CD14-positive monocyte (primary cell): ENCODE measurements at places on chromosomes 13 and 19.

DNA sequence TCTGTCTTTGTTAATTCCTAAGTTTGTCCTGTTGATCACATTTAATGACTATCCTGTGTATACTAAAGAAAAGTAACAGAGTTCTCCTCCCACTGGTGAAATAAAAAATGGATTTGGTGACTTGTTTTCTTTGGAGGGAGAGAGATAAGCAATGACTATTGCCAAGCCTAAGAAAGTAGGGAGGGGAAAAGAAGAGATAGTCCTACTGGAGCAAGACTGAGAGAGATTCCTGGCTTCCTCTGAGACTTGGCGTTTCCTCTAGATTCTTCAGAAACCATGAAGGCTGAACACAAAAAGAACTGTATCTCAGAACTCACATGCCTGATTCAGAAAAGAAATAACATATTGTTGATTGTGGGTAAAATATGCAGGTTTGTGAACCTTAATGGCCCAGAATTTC lies 406.5 kb downstream of the FOXO1 start:
- no peak overlapping the region for H3K27ac ChIP-seq
- no peak overlapping the region for H3K4me3 ChIP-seq
- no peak for DNase-seq
- no peaks in the 10 kb centered on the region for H3K36me3 ChIP-seq

DNA sequence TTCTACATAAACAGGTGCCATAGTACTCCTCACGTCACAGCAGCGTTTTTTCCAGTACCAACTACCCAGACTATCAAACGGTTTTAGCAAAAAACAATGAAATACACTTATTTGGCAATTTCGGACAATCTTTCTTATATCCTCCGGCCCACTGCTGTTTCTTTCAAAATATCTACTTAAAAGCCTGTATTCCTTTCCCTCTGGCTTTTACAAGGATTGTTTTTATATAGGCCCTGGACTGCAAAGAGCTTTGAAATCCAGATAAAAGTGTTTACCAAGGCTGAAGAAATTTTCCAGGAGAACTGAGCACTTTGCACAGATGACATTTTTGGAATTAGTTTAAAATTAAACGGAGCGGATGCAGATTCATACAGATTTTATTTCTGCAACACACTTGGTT lies 255.9 kb upstream of the STARD13 start:
- H3K4me1 ChIP-seq: peaks cover 40% of the 10 kb centered on the region
- no peak overlapping the region for H3K27ac ChIP-seq
- no peaks in the 10 kb centered on the region for H3K27me3 ChIP-seq
- H3K36me3 ChIP-seq: no peaks in the 10 kb centered on the region
- no peak for DNase-seq

GRCh38 chr19:53795019-53795418 lies 29.1 kb downstream of the NLRP12 start:
- DNase-seq: no peak
- H3K36me3 ChIP-seq: peaks cover 74% of the 10 kb centered on the region
- no peak overlapping the region for H3K4me3 ChIP-seq
- H3K27ac ChIP-seq: no peak overlapping the region
- H3K4me1 ChIP-seq: no peaks in the 10 kb centered on the region

DNA sequence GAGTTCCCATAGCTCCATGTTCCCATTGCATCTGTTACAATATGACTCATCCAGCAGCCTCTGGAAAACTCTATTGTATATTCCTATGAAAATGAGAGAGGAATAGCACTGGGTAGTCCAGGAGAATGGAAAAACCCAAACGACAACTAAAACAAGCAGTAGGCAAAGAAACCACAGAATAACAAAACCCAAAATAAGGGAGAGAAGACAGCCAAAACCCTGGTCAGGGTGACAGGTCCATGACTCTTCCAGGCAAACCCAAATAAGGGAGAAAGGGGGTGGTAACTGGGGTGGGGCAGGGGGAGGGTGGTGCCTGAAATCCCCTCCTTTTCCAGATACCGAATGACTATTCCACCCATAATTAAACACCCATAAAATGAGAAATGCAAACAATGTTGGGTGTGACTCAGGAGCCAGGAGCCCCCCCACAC lies 4.0 kb upstream of the ZNF8 start:
- peaks cover 16% of the 10 kb centered on the region for H3K36me3 ChIP-seq
- H3K4me3 ChIP-seq: no peak overlapping the region
- peaks cover 13% of the 10 kb centered on the region for H3K4me1 ChIP-seq

GRCh38 chr13:99078017-99078771 lies 100.3 kb upstream of the DOCK9 start:
- DNase-seq: no peak
- no peaks in the 10 kb centered on the region for H3K4me1 ChIP-seq
- no peak overlapping the region for H3K4me3 ChIP-seq
- H3K27me3 ChIP-seq: peaks cover 100% of the 10 kb centered on the region
